GM23338 (cell line): ENCODE measurements at places on chromosomes 1 and 21. TPM values are rescaled to one million over a fixed set of nuclear protein-coding genes. Genes with fewer than 3 reads are reported as not detected.

The GPX7 gene
- 10.4 and 12.8 TPM in 2 replicates for polyA plus RNA-seq

DNA sequence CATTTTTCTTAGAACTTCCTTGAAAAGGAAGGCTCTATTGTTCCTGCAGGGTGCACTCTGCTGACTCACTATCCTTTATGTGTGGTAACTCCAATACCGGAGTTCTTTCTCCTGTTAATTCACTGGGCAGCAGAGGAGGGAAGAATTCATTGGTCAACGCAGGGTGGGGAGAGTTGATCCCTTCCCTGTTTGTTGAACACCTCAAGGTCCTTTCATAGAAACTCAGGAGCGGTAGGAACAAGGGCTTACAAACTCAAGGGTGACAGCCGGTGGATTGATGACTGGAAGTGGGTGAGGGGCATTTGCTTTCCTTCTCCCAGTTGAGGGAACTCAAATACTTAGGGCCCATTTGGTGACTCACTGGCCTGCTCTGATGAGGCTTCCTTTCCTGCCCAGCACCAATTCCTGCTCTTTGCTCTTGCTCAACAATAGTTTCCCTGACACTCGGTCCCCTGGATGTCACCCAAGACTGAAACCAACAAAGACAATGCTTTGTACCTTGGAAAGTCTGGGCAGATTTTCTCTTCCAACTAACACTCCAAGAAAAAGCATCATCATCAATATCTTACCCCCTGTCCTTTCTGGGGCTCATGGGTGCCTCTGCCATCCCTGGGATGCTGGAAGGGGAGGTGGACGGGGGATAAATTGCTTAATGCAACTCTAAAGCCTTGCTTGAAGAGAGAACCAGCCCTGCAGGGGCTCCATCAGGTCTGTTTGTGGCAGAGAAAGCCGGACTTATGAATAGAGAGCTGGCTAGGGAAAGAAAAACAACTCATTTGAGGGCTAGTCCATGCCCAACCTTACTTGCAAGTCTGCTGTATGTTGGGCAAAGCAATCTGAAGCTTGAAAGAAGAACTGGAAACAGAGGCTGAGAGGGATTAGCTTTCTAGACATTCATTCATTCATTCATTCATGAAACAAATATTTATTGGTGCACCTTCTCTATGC, 9.3 kb downstream of the SLC26A9 start:
- 0 out of 2 replicates have a peak, but pooled peaks cover under 1% of the 10 kb centered on the region for H3K4me1 ChIP-seq
- no peak overlapping the region for H3K27ac ChIP-seq
- H3K36me3 ChIP-seq, result no peaks in the 10 kb centered on the region
- DNase-seq, result no peak

The FAM131C gene
- polyA plus RNA-seq, result 0.71 and 0.87 TPM in 2 replicates

GRCh38 chr1:61227857-61228550, 145.6 kb downstream of the NFIA start:
- no peaks in the 10 kb centered on the region for H3K27me3 ChIP-seq
- no peak overlapping the region for H3K4me3 ChIP-seq
- H3K4me1 ChIP-seq, result no peaks in the 10 kb centered on the region
- H3K27ac ChIP-seq, result no peak overlapping the region
- H3K36me3 ChIP-seq, result no peaks in the 10 kb centered on the region

- no peaks in the 10 kb centered on the region for H3K36me3 ChIP-seq
- no peak for DNase-seq
- H3K27me3 ChIP-seq, result no peaks in the 10 kb centered on the region
- no peak overlapping the region for H3K4me3 ChIP-seq
Observed at GRCh38 chr1:67695963-67696362, 11.0 kb downstream of the GADD45A start.

The NLRP3 gene
- 0.14 TPM in 1 of 2 replicates, not detected in the other for polyA plus RNA-seq

DNA sequence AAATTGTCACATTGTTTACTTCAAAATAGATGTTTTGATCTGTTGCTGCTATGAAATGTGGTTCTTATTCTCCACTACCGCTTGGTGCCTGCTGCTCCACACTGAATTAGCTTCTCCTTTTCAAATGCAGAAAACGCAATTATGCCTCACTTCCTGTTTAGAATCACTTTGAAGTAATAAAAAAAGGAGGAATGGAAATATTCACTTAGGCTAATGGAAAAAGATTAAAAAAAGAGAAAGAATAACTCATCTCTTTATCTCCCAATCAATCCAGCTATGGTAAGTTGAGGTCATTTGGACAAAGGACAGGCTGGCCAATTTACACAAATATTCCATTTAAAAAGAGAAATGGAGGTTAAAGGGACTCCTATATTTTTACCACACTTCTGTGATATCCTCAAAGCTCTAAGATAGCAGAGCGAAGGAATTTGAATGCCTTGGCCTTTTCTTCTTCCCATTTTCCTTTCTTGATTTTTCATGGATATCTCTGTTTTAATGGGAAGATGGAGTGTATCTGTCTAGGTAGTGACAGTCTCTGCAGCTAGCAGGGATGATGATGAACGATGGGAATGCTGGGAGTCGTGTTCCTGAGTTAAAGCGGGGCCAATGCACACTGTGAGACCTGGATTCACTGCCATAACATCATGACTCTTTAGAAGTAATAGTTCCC, 35.7 kb downstream of the RGS5 start:
- peaks cover 20% of the 10 kb centered on the region for H3K4me1 ChIP-seq
- H3K27me3 ChIP-seq, result no peaks in the 10 kb centered on the region
- H3K27ac ChIP-seq, result no peak overlapping the region
- H3K4me3 ChIP-seq, result no peak overlapping the region
- no peaks in the 10 kb centered on the region for H3K36me3 ChIP-seq
- peak; percentile 35 for DNase-seq

DNA sequence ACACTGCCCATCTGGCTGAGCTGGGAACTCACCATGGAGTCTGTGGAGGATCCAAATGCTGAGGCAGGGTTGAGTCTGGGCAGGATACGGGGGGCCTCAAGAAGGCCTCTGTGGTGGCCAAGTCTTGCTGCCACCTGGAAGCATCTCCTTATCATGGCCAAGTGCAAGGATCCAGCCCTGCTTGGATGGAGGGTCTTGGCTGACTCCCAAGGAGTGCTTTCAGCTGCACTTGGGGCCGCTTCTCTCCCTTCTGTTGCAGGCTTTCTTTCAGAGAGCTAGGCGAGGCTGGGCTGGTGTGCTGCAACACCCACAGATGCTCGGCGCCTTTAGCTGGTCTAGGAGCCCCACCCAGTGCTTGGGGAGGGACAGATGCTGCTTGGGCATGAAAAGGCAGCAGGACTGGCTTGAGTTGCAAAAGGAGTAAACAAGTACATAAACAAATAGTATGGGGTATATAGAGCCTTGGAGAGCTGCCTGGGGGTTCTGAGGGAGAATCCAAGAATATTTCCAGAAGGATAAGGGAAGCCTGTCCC, at the start of gene THEM5:
Gene THEM5, minus strand, starts transcription at position 302 of the 533 bp plus-strand sequence. Its CDS starts 147 bp downstream, at position 155.
- H3K4me3 ChIP-seq, result no peak within 1 kb of the TSS
- H3K27ac ChIP-seq, result no peak within 1 kb of the TSS
- no peak for DNase-seq
- no peaks in the 10 kb centered on the region for H3K4me1 ChIP-seq
- no peaks in the 10 kb centered on the region; the same call in 1 of the 2 replicates for H3K36me3 ChIP-seq
